ENCODE measurements at places on chromosomes 7 and 10.

DNA sequence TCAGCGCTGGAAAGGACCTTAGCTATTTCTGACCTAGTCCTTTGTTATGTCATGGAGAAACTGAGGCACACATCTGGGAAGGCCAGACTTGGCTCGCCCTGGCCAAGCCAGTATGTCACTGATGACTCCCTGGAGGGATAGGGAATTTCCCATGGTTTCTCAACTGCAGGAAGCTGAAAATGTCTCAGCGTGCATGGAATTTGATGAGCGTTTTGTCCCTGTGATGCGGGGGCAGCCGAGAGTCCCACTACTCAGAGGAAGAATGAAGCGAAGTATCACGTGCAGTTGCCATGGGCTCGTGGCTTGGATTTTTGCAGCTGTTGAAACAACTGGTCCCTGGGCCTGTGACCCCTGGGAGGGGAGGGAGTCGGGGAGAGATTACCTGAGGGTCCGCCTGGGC, 44.8 kb downstream of the CLIP2 start:
- no peak for DNase-seq

GRCh38 chr7:45975847-45976484, 54.9 kb upstream of the IGFBP3 start:
- DNase-seq, result peak; percentile 91

GRCh38 chr7:118731854-118732253, 507.4 kb downstream of the ANKRD7 start:
- no peak for DNase-seq

DNA sequence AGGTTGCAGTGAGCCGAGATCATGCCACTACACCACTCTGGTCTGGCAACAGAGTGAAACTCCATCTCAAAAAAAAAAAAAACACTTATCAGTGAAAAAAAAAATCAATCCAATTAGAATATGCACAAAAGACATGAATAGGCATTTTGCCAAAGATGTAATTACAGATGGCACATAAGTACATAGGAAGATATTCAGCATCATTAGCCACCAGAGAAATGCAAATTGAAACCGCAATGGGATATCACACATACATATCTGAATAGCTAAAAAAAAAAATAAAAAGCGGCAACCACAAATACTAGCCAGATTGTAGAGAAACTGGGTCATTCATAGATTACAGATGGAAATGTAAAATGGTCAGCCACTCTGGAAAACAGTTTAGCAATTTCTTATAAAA, 1310.8 kb downstream of the XPNPEP1 start:
- DNase-seq, result no peak

DNA sequence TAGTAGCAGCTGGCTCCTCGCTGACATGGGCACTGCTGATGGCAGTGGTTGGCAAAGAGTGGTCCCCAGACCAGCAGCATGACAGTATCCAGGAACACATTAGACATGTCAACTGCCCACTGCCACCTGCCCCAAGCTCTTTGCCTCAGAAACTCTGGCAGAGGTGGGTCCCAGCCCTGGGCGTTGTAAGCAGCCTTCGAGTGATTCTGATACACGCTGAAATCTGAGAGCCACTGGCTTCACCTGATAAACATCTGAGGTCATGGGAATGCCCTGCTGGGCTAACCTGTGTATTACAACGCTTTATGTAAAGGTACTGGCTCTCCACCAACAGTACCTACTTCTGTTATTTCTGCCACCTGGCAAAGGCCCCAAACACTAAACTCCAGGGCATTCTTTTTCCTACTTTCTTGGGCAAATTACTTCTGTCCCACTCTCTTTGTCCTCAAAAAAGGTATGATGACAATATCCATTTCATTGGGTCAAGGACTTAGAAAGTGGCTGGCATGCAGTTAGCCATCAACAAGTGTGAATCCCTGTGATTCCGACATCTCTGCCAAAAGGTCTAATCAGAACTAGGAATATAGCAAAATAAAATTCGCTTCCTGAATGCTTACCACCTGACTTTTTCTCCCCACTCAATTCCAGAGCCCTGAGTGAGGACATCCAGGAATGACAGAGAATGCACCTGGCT, 9.2 kb downstream of the SGMS1 start:
- no peak for DNase-seq

DNA sequence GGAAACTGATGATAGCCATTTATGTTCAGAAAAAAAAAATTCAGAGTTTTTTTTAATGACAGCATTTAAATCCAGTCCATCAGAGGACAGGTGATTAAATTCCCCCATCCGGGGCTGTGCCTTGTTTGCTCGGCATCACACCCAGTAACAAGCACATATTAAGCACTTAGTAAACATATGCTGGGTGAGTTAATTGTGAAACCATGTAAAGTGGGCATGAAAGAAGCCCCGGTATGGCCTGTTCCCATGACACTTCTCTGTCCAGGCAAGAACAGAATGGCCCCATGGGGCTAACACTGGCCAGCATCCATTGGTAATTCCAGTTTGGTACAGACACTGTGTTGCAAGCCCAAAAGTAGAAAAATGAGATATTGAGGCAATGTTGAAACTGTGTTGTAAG, 220.8 kb upstream of the RNF32 start:
- peak; percentile 47 for DNase-seq

DNA sequence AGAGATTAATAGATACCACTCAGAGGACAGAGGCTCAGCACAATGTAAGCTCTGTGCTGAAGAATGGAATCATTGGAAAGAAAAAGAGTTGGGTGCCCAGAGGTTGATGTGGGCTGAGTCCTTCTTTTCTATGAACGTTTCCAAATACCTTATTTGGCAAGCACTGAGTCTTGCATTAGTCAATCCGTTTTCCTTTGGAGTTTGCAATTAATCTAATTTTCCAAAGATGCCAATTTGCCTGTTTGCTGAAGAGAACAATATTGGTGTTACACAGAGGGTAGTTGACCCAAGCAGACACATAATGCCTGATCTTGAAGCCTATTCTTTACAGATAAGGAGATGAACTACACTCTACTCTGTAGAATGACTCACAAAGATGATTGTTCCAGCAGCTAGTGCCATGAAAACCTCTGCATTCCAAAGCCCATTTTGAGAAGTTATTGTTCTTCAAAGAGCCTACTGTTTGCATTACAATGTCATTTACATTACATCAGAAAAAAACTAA, 55.4 kb upstream of the MET start:
- no peak for DNase-seq

DNA sequence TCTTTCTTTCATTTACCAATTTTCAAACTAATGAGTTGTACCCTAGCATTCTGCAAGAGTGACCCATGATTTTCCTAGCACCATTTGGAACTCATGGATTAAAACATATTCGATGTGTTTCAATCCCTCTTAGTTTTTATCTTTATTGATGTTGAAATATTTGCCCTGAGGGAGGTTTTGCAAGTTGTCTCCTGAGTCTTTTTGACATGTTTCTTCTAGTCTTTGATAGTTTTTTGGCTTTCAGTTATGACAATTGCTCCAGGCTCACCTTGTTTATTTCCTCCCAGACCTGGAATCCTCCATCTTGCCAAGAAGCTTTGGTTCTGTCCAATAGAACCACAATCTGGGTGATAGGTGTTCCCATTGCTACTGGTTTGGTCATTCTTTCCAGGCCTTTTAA, 327.8 kb downstream of the WDR11 start:
- DNase-seq, result no peak

DNA sequence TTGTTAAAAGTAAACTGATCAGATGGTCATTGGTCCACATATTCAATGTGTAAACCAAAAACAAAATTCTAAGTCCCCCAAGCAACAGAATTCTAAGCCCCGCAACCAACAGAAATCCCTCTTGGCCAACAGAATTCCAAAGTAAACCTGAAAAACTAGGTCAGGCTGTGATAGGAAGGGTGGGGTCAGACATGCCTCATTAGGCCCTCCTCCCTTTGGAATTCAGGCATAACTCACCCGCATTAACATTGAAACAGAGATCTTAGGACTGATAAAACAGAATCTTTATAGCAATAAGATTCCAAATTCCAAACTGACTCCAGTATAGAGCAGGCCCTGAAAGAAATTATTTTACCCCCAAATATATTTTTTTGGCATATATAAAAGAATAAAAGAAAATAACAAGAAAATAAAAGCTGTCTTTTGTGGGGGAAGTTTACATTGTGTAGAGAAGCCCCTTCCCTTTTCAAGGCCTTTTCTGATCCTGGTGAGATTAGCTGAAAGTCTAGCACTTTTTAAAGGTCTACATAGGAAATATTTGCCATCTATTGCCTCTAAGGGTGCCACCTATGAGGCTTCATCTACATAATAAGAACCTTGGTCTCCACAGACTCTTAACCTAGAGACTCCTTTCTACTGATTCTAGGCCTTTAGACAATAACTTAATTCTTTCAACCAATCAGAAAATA, 30.5 kb downstream of the GNAT3 start:
- DNase-seq, result no peak

DNA sequence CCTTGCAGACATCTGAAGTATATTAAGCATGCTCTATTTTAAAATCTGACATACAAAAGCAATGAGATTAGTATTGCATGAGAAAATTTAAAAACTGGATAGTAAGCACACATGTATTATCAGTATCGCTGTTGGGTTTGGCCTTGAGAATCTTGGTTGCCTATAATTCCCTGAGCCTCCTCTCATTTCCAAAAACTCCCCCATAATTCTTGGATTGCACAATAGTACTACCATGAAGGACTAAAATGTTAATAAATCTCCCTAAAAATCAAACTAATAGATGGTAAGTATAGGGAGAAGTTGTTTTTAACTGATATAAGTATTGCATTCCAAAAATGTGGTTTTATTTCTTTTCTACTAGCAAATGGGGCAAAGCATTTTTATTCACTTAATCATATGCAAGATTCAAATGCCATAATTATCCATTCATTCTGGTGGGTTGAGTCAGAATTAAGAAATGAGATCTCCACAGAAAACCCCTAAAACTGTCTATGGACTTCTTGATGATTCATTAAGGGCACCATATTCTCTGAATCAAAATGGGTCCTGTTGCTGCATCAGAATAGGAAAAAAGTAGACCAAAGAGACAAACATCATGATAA, 10.3 kb upstream of the VIM start:
- DNase-seq, result no peak

DNA sequence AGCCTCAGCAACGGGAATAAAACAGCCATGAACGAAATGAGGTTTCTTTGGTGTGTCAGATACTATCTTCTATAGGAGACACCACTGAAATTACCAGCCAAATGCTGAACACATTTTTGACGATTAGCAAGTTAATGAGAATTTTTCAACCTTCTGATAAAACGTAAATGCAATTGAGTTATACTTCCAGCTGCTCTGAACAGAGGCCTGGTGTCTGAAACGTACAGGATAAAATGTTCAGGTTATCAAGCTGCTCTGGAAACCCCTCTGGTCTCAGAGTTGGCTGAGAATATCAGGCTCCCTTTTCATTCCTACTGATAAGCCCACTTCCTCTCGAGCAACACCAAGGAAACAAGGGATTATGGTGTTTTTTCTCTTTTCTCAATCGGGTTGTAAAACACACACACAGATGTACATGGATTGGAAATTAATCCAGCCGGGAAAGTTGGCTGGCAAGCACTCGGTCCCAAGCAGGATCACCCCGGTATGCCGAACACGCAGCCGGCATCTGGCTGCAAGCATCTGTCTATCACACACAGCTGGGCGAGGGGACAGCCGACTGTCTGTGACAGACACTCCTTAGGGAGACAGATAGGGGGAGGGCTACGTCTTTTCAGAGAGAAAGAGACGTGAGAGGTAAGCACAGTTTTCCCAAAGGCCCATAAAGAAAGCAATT, 171.8 kb downstream of the PRKAG2 start:
- DNase-seq, result no peak

- no peak for DNase-seq
Observed at GRCh38 chr7:128734890-128735289, 4.3 kb upstream of the CALU start.

GRCh38 chr10:32033171-32033570, 23.1 kb downstream of the KIF5B start:
- no peak for DNase-seq

DNA sequence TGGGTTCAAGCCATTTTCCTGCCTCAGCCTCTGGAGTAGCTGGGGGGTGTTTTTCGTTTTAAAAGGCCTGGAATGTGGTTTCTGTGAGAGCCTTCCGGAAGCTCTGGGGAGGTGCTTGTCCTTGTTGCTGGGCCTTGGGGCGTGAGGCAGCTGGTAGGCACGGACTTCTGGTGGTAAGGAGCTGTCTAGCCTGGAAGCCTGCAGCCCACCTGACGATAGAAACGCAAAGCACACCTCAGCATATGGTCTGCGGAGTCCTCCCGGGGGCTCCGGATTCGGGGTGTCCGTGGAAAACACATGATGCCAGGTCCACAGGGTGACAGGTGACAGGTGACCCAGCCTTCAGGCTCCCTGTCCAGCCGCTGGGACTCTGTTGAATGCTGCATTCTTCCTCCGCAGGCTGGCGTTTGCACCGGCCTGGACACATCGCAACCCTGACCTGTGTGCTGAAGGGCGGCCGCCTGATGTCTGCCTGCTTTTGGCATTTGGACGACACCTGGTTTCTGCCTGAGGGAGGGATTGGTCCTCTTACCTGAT, 37.3 kb downstream of the INPP5A start:
- DNase-seq, result no peak

DNA sequence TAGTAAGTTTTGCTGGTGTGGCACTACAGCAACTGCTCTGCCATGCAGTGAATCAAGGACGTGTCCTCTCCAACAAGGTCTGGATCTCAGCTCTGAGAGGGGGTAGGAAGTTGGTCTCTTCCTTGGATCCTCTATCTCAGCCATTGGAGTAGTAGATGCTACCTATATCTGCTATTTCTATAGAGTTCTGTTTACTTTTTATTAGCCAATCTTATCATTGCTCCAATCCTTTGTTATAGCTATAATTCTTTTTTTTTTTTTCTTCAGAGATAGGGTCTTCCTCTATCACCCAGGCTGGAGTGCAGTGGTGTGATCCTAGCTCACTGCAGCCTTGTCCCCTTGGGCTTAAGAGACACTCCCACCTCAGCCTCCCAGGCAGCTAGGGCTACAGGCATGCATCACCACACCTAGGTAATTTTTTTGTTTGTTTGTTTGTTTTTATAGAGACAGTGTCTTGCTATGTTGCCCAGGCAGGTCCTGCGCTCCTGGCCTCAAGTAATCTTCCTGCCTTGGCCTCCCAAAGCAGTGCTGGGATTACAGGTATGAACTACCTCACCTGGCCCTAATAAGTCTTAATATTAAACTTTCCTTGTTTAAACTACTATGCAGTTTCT, 155.2 kb upstream of the ASAH2 start:
- no peak for DNase-seq

- no peak for DNase-seq
Observed at GRCh38 chr10:127310430-127310829, 114.0 kb upstream of the INSYN2A start.

- no peak for DNase-seq
Observed at GRCh38 chr7:2803755-2804154, 40.4 kb downstream of the GNA12 start.

DNA sequence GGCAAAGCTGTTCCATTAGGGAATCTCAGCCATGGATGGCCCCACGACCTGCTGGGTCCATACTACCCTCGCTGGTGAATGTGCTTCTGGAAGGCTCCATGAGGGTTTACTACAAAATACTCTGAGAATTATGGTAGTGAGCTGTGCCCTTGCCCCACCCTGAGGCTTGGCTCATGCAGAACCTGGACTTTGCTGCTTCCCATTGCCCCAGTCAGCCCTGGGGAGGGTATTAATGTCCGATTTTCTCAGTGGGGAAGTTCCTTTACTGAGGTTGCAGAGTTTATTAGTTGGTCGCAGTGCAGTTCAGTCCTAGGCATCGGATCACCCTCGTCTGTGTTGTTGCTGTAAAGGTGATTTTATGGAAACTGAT, 310.1 kb downstream of the WDR37 start:
- peak; percentile 70 for DNase-seq

All from esophagus muscularis mucosa (tissue), 4 donors.